Mucosa of gallbladder (tissue), 1 donor: ENCODE measurements at places on chromosomes 5 and 9.

DNA sequence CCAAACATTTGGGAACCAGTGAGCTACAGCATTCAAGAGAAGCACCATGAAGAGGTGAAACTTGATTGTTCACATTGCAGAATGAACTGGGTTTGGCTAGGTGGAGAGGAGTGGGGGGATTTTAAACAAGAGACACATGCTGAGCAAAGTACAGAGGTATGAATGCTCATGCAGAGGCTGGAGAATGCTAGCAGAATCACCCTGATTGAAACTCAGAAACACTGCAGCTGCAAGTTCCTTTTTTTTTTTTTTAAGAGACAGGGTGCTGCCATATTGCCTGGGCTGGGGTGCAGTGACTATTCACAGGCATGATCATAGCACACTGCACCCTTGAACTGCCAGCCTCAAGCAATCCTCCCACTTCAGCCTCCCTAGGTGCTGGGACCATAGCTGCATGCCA lies 35.1 kb downstream of the DENND1A start:
- no peak for DNase-seq

DNA sequence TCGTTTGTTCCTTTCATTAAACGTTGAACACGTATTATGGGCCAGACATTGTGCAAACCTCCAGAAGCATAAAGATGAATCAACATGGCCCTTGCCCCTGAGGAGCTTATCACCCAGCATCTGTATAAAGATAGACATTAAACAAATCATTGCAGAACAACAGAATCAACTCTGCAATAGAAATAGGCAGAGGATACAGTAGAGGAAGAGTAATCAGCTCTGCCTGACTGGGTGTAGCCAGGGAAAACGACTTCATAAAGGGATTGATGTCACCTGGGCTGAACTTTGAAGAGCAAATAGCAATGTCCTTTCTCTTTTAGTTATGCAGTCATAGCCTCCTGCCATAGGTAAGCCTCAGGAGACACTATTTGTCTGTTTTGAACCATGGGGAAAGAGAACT lies 13.4 kb downstream of the RGS7BP start:
- DNase-seq, result no peak

GRCh38 chr9:136743639-136744211 lies 985 bp upstream of the LCN10 start:
- DNase-seq, result no peak

- no peak for DNase-seq
These were observed 126.1 kb upstream of the TBC1D2 start for GRCh38 chr9:98381311-98382103.

GRCh38 chr9:88587885-88588649 lies 53.1 kb downstream of the NXNL2 start:
- no peak for DNase-seq

DNA sequence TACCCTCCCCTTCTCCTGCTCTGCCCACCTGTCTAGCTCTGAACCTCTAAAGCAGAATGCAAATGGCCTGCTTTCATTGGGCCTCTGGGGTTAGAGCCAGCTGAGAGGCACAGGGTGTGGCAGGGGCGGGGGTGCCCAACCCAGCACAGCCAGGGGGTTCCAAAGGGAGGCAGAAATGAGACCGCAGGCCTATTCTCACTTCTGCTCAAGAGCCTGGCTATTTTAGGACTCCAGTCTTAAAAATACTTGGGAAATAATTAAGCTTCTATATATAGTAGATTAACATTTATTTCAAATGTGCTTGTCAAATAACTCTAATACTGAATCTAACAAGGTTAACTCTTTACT lies 5.7 kb downstream of the QSOX2 start:
- no peak for DNase-seq

GRCh38 chr5:95907067-95907705 lies 54.5 kb downstream of the ELL2 start:
- no peak for DNase-seq

DNA sequence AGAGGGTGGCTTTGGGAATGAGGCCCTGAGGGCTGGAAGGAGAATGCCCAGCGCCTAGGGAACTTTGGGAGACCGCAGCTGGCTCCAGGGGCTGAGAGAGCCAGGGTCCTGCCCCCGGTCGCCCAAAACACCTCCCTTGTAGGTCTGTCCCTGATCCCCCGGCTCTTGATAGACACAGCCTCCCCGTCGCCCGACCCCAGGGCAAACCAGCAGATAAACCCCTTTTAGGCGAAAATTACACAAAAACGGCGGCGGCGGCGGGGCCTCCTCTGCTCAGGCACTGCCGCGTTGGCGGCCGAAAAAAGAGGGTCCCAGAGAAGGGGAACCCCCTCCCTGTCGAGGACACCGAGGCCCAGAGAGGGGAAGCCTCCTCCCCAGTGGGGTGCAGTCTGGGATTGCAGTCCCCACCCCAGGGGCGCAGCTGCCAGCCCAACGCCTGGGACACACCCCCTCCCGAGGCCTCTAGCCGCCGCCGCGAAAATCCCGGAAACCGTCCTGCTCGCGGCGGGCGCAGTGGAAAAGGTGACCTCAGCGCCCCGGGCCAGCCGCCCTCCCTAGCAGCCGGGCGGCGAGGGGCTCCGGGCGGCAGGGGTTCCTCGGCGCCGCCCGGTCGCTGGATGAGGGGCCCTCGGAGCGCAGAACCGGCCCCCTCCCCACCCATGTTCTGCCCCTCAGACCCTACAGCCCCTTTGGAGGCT lies 3.1 kb upstream of the BARX1 start:
- no peak for DNase-seq

GRCh38 chr5:435961-436640 lies 6.9 kb upstream of the EXOC3 start:
- no peak for DNase-seq
